ENCODE measurements at places on chromosomes 3 and 15.

GRCh38 chr3:107727102-107727501 lies 204.3 kb downstream of the BBX start:
- no peak for DNase-seq

GRCh38 chr3:172530101-172530561 lies 6.9 kb upstream of the TNFSF10 start:
- DNase-seq: no peak

- no peak for DNase-seq
Observed at GRCh38 chr3:47010910-47011309, 31.4 kb downstream of the NBEAL2 start.

GRCh38 chr3:77693147-77693546 lies 653.2 kb downstream of the ROBO2 start:
- no peak for DNase-seq

DNA sequence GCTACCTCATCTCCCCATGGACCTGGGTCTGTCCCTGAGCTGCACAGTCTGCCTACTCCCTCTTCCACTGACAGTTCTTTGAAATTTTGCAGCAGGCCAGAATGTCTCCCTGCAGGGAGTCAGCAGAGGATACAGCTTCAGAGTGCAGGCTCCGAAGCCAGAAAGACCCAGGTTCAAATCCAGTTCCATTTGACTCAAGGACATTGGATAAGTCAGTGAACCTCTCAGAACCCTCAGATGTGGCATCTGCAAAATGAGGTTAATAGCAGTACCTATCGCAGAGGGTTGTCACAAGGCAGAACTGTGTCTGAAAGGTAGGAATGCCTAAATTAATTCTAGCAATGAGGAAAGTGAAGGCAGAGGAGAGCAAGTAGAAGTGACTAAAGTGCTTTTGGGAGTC lies 244.4 kb upstream of the TRIM42 start:
- DNase-seq: no peak

- DNase-seq: no peak
Observed at GRCh38 chr3:9473496-9474065, 76.2 kb downstream of the SETD5 start.

DNA sequence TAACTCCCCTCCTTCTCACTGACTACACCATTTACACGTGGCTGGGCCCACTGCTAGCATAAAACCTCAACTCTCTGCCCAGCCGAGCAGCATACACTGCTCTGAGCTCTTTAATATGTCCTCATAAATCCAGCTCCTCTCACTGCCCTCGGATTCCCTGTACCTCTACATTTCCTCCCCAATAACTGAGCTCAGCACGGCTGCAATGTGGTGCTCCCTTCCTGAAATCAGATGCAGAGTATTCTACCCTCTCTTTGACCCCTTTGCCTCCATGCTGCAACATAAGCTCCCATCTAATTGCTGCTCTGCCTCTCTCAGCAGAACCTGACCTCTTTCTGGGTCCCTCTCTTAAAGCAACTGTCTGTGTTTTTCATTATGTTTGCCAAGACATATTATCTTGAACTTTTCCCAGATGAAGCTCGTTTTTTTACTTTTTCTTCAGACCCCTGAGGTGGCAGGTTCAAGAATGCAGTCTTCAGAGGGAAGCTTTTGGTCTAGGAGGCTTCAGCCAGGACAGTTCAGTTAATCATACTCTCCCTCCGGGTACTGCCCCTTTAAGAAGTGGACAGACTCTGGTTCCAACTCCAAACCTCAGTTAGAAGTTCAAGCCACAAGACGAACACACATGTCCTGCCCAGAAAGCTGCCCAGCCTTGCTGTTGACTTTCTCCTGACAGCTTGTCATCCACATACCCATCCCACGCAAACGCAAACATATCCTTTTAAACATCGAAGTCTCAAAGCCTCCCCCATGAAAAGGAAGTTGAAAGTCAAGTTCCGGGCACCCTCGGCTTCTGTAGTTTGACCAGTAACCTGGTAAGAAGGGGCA lies 81.1 kb upstream of the NEO1 start:
- no peak for DNase-seq

GRCh38 chr3:174442302-174442682 lies 416.8 kb upstream of the NAALADL2 start:
- DNase-seq: no peak

GRCh38 chr15:86850939-86851338 lies 771.3 kb downstream of the AGBL1 start:
- no peak for DNase-seq

- DNase-seq: no peak
Observed at GRCh38 chr3:180306155-180306554, 269.4 kb upstream of the PEX5L start.

DNA sequence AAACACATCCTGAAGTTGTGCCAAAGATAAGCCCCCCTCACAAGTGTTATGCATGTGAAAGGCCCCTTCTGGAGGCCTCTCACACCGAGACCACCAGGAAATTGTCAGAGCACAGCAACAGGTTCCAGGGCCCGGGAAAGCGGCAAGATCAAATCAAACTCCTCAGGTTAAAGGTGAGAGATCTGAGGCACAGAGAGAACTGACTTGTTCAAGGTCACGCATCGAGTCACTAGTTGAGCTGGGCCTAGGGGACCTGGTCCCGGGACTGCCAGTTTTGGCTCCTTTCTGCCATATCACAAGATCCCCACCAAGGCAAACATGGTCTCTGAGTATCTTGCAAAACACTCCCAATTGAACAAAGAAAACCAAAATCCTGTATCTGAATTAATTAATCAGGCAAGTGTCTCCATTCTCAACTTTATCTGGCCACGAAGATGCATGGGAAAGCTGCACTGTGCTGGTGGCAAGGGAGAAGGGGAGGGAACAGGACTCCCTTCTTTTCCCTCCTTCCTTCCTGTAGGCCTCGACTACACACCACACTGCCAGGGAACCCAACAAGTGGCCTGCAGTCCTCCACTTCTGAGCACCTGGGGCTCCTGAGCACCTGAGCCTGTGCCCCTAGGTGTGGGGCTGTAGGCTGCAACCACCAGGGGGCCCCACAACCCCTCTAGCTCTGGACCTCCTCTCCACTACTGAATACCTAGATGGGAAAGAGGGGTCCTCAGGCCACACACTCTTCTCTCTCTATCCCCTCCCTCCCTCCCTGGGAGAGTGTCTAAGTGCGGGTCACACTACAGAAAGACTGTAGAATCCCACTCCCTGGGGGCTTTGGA lies 37.3 kb downstream of the ANP32A start:
- no peak for DNase-seq

DNA sequence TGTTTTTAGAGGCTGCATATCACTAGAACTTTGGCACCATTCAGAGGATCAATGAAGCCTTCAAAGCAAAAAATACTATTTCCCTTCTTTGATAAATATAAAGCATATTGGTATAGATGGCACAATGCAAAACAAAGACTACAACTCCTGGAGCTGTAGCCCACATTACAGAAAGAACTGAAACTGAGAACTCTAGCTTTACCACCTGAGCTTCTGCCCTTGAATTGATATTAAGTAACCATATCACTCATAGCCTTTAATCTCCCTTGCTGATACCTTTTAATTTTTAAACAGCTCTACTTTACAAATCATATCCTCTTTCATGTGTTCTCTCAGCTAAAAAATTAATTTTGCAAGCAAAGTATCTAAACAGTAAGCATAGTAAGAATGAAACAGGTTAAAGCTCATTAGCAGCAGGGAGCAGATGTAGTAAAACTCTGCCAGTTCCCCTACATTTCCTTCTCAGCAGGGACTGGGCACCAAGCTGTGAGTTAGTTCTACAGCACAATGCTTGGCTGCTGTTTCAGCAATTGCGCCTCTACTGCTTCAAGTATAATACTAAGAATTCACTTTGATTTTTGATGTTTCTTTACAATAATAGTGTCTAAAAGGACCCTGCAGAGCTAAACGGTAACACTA lies 97.9 kb upstream of the NANOGP8 start:
- no peak for DNase-seq

- no peak for DNase-seq
Observed at GRCh38 chr3:73094129-73094528, 32.7 kb downstream of the EBLN2 start.

- peak; percentile 93 for DNase-seq
Observed at GRCh38 chr3:130839813-130840212, 54.1 kb upstream of the ATP2C1 start.

GRCh38 chr3:134790065-134790464 lies 5.0 kb upstream of the EPHB1 start:
- no peak for DNase-seq

GRCh38 chr3:133610031-133610430 lies 36.5 kb downstream of the CDV3 start:
- no peak for DNase-seq

- DNase-seq: peak; percentile 3
Observed at GRCh38 chr15:33675246-33675645, 293.1 kb upstream of the CHRM5 start.

DNA sequence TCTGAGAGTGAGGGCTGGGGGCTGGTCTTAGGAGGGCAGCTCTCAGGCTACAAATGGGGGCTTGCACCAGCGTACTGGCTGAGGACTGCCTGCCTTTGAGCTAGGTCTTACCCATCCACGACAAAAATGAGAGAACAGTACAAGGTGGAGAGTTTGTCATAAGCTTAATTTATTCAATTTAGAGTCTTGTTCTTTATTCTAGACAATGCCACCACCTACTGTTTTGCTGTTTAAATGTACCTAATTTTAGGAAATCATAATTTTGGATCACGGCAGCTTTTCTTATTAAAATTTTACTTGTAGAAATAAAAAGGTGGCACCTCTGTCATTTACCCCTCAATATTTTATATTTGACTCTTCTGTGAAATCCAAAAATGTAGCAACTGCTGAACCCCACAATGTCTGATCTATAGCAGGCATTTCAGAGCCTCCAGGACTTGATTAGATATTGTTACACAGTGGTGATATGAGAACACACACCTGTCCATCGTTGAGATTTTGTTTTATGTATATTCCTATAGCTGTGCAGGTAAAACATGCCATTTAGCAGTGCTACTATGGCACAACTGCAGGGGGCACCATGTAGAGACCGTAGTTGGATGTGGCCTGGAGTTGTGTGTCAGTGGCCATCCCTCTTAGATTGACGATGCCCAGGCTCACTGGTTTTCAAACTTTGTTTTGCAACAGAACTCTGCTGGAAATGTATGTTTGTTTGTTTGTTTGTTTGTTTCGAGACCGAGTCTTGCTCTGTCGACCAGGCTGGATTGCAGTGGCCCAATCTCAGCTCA lies 88.6 kb downstream of the SLCO3A1 start:
- no peak for DNase-seq

DNA sequence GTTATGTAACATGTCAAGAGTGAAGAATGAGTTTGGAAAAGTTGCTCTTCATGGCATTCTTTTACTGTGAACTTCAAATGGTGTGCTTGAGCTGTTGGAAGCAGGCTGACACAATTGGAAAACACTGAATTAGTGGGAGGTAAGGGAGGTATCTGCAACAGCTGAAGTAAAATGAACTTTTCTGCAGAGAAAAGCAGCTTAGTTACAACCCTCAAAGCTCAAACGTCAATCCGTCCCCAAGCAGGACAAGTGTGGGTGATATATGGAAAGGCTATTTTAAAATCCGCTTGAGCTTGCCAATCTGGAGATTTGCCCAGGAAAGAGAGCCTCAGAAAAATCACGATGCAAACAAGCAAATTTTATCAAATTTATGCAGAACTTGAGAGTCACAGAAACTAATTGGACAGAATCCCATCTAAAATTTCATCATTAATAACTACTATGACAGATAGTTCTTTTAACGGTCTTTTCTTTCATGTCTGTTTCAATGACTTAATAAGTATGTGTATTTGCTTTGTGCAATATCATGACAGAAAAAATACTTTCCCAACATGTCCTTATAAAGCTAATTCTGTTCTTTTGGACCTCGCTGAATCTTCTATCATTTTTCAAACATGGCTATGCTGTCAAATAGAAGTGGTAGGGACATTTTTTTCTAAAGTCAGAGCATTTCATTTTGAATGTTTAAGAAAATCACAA lies 266.6 kb upstream of the SLITRK3 start:
- no peak for DNase-seq

DNA sequence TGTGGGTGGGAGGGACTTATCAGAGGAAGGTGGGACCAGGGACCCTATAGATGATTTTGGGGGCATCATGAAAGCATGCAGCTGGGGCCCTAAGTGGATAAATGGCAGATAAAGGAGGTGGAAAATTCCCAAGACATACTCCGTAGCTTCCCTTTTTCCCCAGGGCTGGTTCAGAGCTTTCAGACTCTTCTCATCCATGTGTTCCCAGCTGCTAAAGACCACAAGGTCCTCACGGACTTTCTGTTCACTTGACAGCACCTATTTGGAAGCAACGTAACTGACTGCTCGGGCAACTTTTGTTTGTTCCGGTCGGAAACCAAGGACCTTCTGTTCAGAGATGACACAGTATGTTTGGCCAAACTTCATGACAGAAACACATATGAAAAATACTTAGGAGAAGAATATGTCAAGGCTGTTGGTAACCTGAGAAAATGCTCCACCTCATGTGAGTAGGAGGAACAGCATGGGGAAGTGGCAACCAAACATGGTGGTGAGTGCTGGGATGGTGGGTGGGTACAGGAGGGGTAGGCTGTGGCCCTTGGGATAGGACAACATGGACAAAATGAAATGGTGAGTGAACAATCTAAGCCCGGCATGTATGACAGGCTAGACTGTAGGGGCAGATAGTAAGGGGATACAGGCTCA lies 28.7 kb upstream of the SRPRB start:
- DNase-seq: no peak

- DNase-seq: no peak
Observed at GRCh38 chr3:7307410-7307809, 446.5 kb downstream of the GRM7 start.

- DNase-seq: no peak
Observed at GRCh38 chr3:9879830-9880549, at the start of gene CIDEC. CIDEC (minus strand) TSS chr3:9880253; CDS start chr3:9878486, 1,767 bp downstream.

DNA sequence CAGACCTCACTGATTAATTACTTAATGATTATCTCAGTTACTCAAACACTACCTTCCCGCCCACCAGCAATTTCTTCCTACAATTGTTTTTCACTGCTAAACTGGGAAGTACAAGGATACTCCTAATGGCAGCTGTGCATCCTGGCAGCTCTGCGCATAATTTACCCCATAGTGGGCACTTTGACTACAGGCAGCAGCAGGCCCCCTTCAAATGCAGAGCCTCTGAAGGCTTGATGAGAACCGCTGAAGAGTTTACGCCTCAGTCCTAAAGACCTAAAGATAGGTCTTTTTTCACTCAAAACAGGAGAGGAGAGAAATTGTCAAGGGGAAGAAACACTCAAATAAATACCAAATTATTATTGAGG lies 10.7 kb downstream of the CCDC32 start:
- no peak for DNase-seq

GRCh38 chr3:111608383-111608782 lies 13.2 kb upstream of the ZBED2 start:
- no peak for DNase-seq

- no peak for DNase-seq
Observed at GRCh38 chr3:41350441-41350840, 151.1 kb downstream of the CTNNB1 start.

DNA sequence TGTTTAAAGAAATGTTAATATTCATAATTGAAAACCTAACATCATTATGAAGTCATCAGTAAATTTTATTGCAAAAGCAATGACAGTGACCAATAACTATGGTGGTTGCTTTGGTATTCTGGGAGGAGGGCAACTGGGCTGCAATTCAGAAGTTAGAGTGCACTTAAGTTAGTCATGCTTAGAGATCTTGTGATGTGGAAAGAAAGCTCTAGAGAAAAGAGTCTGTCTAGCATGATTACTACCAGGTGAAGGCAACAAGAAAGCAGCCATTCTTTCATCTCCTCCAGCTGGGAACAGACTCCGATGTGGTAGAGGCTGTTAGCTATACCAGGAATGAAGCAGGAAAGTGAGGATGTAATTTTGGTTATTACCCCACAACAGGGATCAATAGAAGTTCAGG lies 625.6 kb downstream of the SI start:
- DNase-seq: no peak

- peak; percentile 31 for DNase-seq
Observed at GRCh38 chr3:25594007-25594502, 70.7 kb downstream of the TOP2B start.
